ENCODE measurements at places on chromosomes 7 and 10. TPM values are rescaled to one million over a fixed set of nuclear protein-coding genes. Genes with fewer than 3 reads are reported as not detected.

The SUGCT gene
- total RNA-seq, result 0.77 TPM

The CDH23 gene
- total RNA-seq, result 3.4 TPM

The C10orf67 gene
- 0.17 TPM for total RNA-seq

The UPK3BL2 gene
- total RNA-seq, result 2.9 TPM

The MINPP1 gene
- 25.7 TPM for total RNA-seq

The CYP51A1 gene
- total RNA-seq, result 41.0 TPM

The VSIR gene
- total RNA-seq, result 31.1 TPM

The SLC16A12 gene
- 0.58 TPM for total RNA-seq

The SYPL1 gene
- 77.4 TPM for total RNA-seq

The CPN1 gene
- 0.20 TPM for total RNA-seq

The DYNC1I1 gene
- not detected for total RNA-seq

The FRA10AC1 gene
- total RNA-seq, result 5.6 TPM

The CALY gene
- total RNA-seq, result 0.69 TPM

The PPP1R3C gene
- 16.0 TPM for total RNA-seq

The ZPBP gene
- not detected for total RNA-seq

The MMRN2 gene
- total RNA-seq, result 1.2 TPM

The LRRC4 gene
- total RNA-seq, result not detected

The OTUD1 gene
- total RNA-seq, result 3.8 TPM

The MALRD1 gene
- not detected for total RNA-seq

The SEM1 gene
- total RNA-seq, result 339 TPM

The ZNF107 gene
- total RNA-seq, result 2.3 TPM

The CYP3A4 gene
- not detected for total RNA-seq

The TEX47 gene
- total RNA-seq, result not detected

The TUBB8 gene
- total RNA-seq, result not detected

The RBP3 gene
- total RNA-seq, result not detected

The PRLHR gene
- total RNA-seq, result not detected

The RADIL gene
- 2.9 TPM for total RNA-seq

The HOXA2 gene
- 0.97 TPM for total RNA-seq

The ANKRD30A gene
- total RNA-seq, result 0.31 TPM

The IKZF1 gene
- not detected for total RNA-seq

The NACAD gene
- 0.19 TPM for total RNA-seq

The ADGRA1 gene
- 0.24 TPM for total RNA-seq

The CALML5 gene
- not detected for total RNA-seq

The RNLS gene
- total RNA-seq, result 8.5 TPM

The GJC3 gene
- total RNA-seq, result 0.43 TPM

The ANXA8 gene
- total RNA-seq, result 30.3 TPM

The HYAL4 gene
- not detected for total RNA-seq

The ADCK2 gene
- 19.8 TPM for total RNA-seq

The SFR1 gene
- 18.5 TPM for total RNA-seq

The PCBD1 gene
- 257 TPM for total RNA-seq

The MICALL2 gene
- 28.1 TPM for total RNA-seq

The DRGX gene
- not detected for total RNA-seq

The TNKS2 gene
- 19.8 TPM for total RNA-seq

The ODAD2 gene
- total RNA-seq, result not detected

The OR9A2 gene
- total RNA-seq, result not detected

The TSPAN15 gene
- total RNA-seq, result 125 TPM

The ADRA2A gene
- 0.14 TPM for total RNA-seq

The MPP7 gene
- 0.10 TPM for total RNA-seq

The BAIAP2L1 gene
- total RNA-seq, result 53.9 TPM

The HABP2 gene
- 0.07 TPM for total RNA-seq

The SHTN1 gene
- 26.1 TPM for total RNA-seq

The ITPRID1 gene
- total RNA-seq, result not detected

The CRYGN gene
- not detected for total RNA-seq

The MAPK8 gene
- total RNA-seq, result 39.0 TPM

All from A549 treated with GW870086 at 1 μM for 4 hours (cell line).